ENCODE measurements at places on chromosomes 1 and 21.

DNA sequence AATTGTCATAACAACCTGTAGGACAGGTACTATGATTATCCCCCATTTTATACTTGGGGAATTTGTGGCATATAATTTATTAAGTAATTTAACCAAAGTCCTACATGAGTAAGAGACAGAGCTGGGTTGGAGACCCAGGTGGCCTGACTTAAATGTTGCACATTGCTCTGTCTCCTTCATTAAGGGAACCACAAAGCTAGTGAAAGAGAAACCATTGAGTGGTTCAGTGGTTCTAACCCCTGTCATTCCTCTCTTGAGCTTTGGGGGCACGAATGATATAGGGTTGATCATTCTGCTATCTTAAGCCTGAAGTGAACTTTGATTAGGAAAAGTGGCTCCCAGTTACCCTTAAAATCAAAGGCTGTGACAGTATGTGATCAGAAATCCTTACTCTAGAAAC, 5.3 kb upstream of the MAP3K7CL start:
- no peak for DNase-seq

GRCh38 chr21:45623436-45623835, 20.1 kb upstream of the PCBP3 start:
- DNase-seq, result no peak

DNA sequence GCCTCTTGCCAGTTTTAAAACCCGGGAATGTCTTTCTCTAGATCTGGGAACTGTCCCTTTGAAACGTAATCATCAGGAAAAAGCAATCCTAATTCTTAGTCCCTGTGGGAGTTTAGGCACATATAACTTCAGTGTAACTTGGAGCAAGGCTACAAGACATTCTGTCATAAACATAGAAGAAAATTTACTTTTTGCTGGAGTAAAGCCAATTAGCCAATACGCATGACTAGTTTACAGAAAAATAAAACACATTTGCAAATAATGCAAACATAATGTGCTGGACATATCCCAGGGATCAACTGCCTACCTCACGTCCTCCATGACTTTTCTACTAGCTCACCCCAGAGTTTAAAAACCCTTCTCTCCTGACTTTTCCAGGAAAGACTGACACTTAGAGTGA, 970.6 kb downstream of the MRPL39 start:
- DNase-seq, result peak; percentile 45

DNA sequence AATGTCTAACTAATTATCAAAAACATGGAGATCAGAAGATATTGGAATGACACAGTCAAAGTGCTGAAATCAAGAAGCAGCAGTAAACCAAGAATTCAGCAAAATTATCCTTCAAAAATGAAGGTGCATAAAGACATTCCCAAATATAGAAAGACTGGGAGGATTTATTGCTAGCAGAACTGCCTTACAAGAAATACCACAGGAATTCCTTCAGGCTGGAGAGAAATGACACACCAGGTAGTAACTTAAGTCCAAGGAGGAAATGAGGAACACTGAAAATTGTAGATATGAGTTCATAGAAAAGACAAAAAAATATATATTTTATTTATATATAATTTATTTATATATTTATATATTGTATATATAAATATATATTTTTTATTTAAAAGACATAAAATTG, 217.2 kb downstream of the RPS6KC1 start:
- DNase-seq, result no peak

DNA sequence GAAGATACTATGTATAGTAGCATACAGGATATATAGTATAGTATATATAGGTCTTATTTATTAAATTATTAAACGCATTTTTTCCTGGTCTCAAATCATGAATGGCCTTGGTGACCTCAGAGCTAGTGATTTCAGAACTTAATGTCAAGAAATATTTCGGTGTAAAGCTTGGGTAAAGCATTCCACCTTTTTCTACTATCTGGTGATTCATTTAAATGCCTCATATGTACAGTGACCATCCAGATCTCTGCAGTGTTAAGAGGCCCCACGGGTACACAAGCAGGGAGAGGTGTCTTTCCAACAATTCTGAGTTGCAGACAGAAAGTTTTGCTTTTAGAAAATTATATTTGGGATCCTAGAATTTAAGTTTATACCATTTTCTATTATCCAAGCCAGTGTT, 626.5 kb downstream of the PTPRC start:
- no peak for DNase-seq

GRCh38 chr1:32893198-32894018, 7.1 kb downstream of the HPCA start:
- no peak for DNase-seq

- DNase-seq, result no peak
Observed at GRCh38 chr1:19772053-19772452, 27.7 kb downstream of the TMCO4 start.

DNA sequence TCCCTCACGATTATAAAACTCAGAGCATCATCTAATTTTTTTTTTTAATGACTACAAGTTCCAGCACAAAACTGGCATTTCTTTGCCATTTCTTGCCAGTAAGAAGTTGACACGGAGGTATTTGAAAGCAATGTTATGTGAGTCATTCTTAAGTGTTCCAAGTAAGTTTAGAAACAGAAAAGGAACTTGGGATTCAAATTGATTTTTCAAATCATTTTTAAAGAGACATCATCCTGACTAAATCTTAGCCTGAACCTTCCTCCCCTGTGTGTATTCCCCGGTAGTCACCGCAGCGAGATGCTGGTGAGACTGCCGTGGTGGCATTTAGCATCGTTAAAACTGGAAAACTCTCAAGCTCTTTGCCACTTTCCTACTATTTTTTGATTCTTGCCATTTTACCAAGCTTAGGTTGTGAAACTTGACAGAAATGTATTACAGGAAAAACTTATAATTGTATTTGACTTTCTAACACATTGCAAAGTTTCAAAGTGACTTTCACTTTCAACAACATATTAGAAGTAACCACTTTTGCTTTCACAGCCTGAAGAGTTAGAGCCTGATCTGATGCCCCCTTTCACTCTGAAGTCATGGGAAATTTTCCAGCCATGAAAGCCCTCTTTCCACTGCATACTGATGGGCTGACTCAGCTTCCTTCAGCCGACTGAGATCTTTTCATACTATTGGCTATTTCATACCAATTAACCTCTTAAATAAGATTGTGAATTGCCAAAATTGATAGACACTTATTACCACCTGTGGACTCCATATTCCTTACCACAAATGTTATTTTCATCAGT, 61.4 kb downstream of the OLFML2B start:
- no peak for DNase-seq

DNA sequence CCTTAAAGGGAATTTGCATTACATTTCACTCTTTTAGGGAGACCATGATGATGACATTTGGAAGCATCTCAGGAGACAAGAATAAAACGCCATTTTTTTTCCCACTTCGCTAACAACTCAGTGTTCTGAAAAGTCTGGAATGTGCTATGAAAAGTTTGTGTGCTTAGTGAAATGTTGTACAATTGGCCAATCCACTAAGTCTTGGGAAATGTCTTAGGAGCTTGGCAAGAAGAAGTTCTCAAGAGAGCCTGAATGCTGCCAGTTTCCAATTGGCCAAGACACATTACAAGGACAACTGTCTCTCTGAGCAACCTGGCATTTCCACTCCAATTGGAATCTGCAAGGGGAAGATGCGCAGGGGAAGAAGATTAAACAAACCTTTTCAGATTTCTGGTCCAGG, 401.8 kb downstream of the RWDD3 start:
- no peak for DNase-seq

DNA sequence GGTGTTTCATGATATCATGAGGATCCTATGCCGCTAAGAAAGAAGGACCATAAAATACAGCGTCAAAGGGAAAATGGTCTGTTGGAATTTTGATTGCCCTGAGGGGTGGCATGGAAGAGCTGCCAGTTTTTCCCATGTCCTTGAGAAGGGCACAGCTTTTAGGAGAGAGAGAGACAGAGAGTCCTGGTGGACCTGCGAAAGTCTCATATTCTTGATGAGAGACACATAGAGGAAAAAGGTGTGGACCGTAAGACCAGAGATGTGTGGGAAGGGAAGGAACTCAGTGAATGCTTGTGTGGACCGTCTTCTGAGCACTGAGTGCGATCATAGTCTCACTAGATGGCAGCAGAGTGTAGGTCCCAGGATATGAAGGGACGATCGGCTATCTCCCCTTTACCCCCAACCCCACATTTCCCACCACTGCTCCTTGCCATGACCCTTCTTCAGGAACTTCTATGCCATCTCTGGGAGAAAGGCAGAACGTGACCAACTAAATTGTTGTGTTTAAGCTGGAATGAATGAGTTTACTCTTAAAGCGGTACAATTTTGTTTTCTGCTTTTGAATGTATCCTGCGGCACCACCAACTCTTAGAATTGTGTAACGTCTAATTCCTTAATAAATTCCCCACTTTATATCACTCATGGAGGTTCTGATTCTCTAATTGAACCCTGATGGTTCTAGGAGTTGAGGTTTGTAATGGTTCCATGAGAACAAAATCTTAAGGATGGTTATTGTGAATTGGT, 117.7 kb downstream of the CTH start:
- peak; percentile 23 for DNase-seq

DNA sequence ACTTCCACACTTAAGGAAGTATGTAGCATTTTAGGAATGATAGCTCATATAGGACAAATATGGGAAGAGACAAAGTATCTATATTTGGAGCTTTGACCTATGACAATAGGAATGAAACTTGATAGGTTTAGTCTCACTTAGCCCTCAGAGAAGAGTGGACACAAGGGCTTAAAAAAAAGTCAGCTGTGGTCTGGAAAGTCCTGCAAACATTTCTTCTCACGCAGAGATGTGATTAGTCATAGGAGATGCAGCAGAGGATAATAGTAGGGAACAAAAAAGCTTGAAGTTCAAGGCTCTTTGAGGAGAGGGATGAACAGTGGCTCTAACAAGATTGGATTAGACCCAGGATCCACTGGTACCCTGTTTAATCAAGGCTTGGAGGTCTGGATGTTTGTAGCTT, 14.8 kb upstream of the RNF220 start:
- no peak for DNase-seq

DNA sequence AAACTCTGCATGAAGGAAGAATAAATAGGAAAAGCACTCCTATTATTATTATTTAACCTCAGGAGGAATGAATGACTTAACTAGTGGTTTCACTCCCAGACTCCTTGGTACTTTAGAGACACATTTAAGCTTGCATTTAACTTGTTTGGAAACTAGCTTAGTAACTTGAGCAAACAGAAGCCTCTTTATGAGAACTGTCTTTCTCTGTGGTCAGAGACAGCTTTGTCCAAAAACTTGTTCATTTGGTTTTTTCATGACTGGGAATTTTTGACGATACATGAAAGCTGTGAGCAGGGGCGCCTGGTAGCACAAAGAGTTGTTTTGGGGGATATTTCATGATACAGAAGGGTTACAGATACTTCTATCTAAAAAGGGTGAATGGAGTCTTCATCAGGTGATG, 33.6 kb upstream of the VTCN1 start:
- DNase-seq, result no peak
